BJ (cell line): ENCODE measurements at places on chromosomes 3 and 15.
A peak's percentile ranks its signal among the peaks of the same experiment; 100 is the strongest.

- DNase-seq, result no peak
Measured at GRCh38 chr3:66822186-66823008, 175.7 kb upstream of the KBTBD8 start.

DNA sequence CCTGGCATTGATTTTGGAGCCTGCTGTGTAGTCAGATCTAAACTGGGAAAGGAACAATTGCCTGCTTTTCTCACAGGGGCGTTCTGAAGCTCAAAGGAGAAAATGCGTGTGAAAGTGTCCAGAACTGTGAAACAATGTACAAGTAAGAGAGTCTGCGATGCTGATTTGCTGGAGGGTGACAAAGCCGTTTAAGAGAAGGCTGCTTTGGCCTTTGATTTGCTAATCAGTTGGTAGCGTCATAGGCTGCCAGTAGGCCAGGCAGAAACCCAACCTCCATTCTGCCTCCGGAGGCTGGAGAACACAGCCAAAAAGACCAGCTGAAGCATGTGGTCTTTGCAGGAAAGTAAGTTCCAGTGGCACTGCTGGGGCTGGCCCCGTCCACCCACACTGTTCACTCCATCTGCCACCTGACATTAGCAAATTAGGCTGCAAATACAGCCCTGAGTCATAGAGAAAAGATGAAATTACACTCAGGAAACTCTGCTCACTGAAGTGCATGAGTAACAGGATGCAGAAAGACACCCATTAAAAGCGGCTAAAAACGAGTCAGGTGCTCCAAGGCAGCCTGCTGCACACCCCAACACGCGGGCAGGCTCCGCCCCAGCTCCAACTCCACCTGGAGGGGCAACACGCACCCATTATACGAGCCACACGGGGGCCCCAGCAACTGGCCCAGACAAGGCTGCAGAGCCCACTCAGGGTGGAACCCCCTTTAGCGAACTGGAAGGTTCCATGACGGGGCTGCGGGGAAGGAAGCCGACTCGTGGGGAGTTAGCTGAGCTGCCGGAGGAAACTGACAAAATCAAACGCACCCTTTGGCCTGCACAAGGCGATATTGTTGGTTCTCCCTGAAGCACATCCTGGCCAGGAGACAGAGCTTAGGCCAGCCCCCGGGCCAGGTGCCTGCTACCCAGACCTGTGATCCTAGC lies 31.6 kb downstream of the ZDHHC19 start:
- DNase-seq, result no peak

DNA sequence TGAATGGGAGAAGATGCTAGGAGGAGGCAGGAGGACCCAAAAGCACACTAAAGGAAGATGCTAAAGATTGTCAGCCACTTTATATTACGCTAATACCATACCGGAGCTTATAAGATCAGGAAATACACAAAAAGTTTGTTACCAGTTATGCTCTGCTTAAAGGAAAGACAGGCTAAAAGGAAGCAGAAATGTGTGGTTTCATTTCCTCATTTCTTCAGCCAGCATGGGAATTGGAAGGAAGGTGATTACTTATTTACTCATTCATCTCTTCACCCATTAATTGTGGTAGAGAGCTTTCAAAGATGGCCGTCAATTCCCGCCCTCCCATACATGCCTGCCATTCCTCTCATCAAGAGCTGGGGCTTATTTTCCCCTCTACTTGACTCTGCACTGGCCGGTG lies 26.7 kb upstream of the TMEM158 start:
- no peak for DNase-seq

DNA sequence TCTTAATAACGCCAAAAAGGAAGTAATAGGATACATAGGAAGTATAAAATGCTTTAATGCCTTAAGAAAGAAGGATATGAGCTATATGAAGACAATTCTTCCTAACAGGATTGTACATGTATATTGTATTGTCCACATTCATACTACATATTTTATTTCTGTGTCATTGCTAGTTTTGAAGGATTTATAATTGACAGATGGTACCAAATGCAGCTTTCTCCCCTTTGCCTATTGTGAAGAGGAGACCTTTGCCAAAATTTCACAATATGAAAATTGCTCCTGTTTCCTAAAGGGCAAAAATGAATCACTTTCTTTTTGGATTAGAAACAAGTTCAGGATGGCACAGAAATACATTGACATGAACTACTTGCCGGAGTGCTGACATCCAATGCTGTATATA lies 34.8 kb upstream of the EOMES start:
- DNase-seq, result no peak

DNA sequence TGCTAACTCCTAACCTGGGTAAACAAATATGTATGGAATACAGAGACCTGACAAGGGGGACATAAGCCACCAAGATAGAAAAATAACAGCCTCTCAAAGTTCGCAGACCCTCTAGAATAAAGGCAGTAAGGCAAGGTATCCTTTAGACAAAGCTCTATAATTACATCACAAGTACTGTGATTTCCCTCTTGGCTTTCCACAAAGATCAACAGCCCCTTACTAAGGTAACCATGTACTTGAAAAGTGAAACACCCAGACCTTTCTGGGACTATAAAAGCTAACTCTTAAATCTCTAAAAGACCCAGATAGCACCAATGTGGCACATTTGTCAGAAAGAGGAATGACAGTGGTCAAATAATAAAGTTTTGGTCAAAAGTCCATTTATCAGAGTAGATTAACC lies 51.9 kb downstream of the TBL1XR1 start:
- no peak for DNase-seq

- DNase-seq, result no peak
Measured at GRCh38 chr3:17730318-17730967, 12.0 kb downstream of the TBC1D5 start.

DNA sequence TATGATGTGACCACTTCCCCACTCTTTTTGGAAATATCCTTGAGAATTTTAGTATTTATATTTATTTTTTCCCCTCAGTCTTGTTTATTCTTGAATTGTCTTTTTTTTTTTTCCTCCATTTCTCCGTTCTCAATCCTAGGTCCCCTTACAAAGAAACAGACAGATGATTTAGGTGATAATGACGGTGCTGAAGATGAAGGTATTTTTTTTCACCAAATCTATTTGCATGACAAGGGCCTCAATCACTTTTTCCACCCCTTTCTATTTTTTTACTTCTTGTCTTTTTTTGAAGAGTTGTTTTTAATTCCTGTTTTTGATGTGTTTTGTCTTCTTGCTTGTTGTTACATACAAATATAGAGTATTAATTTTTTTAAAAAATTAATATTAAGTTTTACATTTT lies 402.6 kb downstream of the NLGN1 start:
- DNase-seq, result no peak

DNA sequence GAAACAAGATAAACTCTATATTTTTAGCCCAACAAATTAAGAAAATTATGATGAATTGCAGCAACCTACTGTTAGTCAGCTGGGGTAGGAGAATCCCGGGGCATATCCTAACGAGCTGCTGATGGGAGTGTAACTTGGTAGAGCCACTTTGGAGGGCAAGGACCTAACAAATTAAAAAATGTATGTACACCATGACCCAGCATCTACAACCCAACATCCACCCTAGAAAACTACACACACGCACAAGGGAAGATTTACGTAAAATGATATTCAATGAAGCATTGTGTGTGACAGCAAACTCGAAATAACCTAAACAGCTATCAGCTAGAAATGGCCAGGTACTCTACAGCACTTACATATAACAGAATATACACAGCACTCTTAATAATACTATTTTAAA lies 1.9 kb downstream of the BCL2A1 start:
- no peak for DNase-seq

DNA sequence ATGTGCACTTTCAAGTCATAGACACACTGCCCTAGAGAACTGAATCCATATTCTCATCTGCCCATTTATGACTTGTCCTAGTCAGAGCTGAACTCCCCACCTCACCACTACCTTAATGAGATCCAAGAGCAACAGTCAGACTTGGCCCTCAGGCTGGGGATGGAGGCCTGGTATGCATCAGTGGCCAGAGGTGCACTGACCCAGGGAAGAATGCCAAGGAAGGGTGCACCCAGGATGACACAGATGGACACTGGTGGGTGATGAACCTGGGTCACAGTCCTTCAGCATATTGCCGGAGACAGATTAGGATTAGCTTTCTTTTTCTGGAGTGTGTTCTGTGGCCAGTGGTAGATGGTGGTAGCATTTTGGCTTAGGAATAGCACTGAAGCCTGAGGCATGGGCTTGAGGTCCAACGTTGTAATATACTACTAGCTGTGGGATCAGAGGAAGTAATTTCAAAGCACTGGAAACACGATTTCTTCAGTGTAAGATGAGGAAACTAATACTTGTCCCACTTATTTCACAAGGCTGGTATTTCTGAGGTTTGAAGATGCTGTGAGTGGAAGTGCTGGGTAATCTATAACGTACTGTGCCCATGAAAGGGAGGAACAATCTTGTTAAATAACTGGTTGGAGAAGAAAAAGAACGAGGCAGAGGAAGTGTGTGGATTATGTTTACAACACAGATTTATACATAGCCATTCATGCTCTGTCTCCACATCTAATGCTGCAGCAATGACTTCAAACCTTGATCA lies 265.0 kb downstream of the THRB start:
- DNase-seq, result no peak

GRCh38 chr3:32048487-32049182 lies 57.8 kb upstream of the GPD1L start:
- no peak for DNase-seq

DNA sequence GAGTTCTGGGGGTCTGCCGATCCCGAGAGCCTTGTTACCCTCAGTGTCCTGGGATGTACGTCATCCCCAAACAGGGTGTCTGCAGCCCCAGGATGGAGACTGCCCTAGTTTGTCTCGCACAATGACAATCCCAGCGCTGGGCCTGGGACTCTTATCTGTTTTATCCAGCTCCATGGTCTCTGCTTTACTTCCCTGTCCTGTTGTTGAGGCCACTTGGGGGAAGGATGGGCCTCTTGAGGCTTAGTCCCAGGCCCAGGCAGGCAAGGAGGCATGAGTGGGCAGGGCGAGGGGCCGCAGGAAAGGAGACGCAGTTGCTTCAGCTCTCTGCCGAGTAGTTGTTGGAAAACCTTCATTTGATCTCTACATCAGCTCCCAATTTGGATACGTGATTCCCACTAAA lies 17.4 kb downstream of the SMAD6 start:
- no peak for DNase-seq

GRCh38 chr3:106428565-106428994 lies 559.8 kb upstream of the CBLB start:
- peak; percentile 98 for DNase-seq

- DNase-seq, result peak; percentile 1
Measured at GRCh38 chr3:131454501-131454900, 48.3 kb downstream of the MRPL3 start.

DNA sequence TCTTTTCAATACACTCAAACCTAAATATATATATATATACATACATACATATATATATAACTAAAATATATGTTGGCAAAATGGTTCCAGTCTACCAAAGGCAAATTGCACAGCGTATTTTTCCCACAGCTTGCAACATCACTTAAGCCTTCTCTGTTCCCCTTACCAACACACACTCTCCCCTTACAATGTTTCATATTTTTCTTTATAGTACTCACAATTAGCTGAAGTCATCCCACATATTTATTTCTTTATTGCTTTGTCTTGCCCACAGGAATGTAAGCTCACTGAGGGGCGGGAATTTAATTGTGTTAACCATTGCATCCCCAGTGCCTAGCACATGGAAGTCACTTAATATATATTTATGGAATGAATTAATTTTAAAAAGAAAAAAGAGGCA lies 288.3 kb downstream of the ULK4 start:
- peak; percentile 19 for DNase-seq

- DNase-seq, result no peak
Measured at GRCh38 chr15:62138124-62138523, 27.0 kb downstream of the C2CD4B start.

DNA sequence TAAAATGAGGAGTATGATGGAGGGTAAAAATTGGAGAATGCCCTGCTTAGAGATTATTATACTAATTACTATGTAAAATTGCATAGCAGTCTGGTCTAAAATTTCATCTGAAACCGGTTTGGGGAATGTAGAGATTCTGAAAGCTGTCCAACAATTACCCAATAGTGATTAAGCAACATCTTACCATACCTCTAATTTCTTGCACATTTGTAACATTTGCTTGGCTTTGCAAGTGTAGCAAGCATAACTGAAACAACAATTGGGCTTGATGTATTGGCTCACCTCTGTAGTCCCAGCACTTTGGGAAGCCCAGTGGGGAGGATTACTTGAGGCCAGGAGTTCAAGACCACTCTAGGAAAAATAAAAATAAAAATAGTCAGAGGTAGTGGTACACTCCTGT lies 17.4 kb downstream of the AADACL2 start:
- peak; percentile 19 for DNase-seq

DNA sequence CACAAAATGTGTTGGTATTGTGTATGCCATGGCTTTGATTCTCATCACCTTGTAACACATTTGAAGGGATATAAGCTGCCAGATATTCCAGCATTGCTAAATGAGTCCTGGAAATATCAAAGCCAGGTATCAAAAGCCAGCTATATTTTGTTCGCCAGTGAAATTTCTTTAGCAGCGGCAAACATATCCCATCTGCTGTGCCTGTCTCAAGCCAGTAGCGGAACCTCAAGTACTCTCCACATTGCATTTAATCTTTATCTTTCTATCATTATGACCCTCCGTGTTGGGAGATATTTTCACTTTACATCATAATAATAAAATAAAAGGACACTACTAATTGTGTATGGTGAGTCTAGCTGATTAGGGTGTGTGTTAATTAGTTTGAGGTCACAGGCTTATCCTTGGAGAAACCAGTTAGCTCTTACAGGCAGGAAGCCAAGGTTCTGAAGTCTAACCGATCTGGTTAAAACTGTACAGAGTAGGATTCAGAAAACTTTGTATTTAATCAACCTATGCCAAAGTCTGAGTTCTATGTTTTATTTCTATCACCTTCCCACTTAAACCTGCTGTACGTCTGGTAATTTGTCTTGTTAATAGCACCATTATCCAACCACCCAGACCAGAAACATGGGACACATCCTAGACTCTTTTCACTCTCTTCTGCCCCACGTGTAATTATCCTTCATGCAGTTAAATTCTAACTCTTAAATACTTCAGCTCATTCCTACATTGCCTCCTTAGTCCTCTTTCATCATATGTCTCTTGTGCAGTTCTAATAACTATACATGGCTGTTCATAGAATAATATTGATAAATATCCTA lies 14.5 kb downstream of the TIPARP start:
- DNase-seq, result no peak

DNA sequence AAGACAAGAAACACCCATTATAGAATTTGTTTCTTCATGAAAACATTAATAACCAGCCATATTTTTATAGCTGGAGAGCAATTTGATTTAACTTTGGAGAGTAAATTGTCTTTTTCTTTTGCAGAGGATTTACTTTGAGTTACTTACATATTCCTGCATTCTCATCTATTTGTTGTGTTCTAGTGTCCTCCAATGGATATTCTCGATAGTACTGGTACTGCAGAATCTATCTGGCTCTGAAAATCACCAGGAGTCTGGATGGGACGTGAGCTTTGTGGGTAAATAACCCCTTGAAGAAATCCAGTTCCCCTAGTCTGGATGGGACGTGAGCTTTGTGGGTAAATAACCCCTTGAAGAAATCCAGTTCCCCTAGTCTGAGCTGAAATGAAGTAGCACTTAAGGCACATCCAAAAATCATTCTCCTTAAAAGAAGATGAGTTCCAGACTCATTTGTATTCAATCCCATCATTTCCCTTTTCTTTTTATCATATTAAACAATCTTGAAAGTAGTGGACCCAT lies 294.1 kb upstream of the UBE2E2 start:
- no peak for DNase-seq
